ENCODE measurements at places on chromosomes 11 and 22.

- no peak for DNase-seq
Observed at GRCh38 chr11:119983816-119984215, 154.1 kb downstream of the TRIM29 start.

DNA sequence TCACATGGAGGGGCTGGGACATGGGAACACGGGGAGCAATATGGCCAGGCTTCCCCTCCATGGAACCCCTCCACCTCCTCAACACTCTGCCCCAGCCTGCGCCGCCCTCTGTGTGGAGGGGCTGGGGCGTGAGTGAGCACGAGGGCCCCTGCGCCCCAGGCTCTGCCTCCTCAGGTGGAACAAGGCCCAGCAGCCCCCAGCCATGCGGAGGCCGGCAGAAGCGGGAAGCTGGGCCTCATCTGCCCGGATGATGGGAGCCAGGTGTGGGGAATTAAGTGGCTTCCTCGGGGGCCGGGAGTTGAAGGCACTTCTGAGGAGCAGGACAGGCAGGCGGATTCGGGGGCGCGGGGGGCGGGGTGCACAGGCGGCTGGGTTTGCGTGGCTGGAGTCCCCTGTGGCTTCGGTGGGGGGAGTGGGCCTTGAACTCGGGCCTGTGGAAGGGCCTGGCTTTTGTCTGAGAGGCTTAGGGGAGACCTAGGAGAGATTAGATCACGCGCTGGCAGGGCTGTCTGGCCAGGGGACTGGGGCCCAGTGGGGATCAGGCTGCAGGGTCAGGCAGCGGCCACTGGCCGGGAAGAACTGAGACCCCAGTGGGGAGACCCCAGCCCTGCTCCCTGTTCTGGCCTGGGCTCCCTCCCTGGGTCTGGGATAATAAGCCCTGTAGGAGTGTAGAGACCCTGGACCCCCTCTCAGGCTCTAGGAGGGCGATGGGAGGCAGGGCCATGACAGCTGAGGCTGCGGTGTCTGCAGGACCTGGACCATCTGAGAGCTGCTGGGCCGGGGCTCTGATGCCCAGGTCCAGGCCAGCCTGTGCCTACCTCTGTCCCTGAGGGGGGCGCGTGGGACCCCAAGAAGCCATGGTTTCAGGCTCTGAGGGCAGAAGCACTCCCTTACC lies 13.3 kb downstream of the PRR33 start:
- no peak for DNase-seq

DNA sequence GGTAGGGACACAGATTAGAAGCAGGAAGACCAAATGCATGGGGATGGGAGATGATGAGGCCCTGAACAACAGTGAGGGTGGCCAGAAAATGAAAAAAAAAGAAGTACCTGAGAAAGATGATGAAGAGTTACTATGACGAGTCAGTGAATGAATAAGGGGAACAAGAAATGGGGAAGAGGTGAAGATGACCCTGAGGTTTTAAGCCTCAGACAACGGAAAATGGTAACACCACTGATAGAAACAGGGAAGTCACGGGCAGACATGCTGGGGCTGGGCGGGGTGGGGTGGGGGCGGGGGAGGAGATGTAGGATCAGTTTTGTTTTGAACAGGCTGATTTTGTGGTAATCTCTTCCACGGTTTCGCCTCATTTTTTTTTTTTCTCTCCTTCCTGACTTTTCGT lies 205.1 kb upstream of the CADM1 start:
- DNase-seq: no peak

DNA sequence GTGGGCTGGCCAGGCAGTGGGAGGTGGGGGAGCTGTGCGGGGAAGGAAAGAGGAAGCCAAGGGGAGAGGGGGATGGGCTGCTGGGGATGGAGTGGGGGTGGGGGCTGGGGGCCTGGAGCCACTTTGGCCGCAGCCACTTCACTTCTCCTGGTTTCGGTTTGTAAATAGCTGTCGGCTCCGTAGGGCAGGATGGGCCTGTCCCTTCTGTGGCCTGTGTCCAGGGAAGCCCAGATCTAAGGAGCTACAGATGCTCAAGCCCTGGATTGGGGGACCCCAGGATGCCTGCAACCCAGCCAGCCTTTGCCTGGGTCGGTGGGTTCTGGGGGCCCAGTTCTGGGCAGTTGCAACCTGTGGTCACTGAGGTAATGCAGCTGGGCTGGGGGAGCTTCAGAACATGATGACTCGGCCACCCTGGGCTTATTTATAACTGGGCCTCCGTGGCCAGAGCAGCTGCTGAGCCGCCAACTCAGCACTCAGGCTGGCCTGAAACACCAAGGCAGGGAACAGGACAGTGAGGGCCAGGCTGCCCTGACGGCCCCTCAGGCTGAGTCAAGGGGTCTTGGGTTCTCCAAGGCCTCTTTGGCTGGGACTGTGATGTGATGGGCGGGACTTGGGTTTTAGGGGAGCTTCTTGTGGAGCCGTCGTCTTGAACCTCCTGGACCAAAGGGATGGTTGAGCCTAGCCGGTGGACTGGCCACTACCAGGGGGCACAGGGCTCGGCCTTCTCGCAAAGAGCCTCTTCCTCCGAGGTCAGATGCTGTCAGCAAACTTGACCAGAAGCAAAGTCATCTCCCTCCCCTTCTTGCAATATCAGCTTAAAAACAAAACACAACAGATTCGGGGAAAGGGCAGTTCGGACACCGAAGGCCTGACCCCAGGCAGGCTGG lies 15.0 kb upstream of the SLC39A13 start:
- DNase-seq: no peak

GRCh38 chr22:37588546-37589215 lies 8.8 kb upstream of the LGALS2 start:
- DNase-seq: no peak

GRCh38 chr22:30717331-30717921 lies 22.8 kb downstream of the OSBP2 start:
- no peak for DNase-seq

DNA sequence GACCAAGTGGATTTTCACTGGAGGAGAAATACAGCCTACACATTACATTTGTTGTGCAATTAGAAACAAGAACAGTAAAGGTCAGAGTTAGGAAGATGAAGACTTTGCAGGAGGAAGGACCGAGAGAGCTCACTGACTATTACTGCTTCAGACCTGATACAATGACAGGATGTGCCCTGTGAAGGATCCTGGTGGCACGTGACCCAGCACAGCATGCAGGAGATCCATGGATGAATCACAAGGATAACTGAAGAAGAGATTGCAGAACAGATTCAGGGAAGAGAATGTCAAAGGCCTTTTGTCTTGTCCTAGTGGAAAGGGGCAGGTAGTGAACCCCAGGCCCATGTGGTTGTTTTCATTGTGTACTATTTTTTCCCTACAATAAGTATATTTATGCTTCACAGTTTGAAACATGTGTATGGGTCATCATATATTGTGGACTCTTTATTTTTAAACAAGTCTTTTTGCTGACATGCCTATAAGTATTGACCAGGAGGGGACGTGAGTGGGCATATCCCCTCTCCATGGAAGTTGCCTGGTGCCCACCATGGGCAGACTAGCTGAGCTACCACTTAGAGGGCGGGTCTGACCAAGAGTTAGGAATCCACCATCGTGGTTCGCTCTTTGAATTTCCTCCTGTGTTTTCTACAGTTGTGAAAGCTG lies 44.3 kb downstream of the RASSF10 start:
- no peak for DNase-seq

GRCh38 chr11:106409222-106409621 lies 331.8 kb downstream of the AASDHPPT start:
- DNase-seq: no peak

DNA sequence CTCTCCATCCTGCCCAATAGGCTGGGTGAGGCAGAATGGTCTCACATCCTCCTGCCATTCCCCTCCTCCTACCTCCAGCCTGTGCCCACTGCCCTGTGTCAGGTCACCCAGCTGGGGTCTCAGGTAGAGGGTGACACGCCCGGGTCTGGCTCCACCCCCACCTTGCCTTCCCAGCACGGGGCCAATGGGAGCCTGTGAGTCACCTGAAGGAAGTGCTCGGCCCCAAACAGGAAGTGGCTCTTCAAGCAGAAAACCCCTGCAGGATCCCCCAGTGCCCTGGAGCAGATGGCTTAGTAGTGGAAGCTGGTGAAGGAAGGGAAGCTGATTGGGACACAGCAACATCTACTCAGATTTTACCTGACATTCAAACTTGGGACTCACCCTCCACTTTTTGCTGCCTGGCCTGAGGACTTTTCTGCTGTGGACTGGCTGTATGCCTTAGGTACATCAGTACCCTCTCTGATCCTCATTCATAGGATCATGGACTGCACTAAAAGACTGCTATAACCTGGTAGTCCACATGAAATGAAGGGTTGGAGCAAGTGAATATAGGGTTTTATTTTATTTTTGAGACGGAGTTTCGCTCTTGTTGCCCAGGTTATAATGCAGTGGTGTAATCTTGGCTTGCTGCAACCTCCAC lies 33.4 kb downstream of the GDPD5 start:
- no peak for DNase-seq

DNA sequence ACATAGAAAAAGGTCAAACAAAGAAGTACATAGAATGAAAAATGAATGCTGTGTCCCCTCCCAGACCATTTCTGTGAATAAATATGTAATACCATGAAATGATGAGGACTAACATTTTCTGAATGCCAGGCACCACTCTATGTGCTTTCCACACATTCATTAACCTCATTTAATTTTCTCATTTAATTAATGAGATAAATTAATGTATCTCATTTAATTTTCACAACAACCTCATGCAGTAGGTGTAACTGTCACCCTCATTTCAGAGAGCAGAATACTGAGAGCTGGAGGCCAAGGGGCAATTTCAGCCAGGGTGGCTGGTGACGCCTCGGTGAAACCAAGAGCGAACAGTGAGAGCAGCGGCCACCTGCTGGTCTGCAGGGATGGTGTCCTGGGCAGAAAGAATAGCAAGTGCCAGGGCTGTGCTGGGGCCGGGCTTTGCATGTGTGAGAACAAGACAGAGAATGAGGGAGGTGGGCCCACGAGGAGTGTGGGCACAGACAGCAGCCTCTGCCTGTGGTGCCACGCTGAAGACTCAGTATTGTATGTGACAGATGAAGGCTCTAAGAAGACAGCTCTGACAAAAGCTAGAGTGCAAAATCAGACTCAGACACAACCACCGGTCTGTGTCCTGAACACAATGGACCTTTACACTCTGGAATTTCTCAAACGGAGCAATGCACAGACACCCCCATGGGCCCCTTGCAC lies 1.8 kb upstream of the SERPIND1 start:
- DNase-seq: no peak

DNA sequence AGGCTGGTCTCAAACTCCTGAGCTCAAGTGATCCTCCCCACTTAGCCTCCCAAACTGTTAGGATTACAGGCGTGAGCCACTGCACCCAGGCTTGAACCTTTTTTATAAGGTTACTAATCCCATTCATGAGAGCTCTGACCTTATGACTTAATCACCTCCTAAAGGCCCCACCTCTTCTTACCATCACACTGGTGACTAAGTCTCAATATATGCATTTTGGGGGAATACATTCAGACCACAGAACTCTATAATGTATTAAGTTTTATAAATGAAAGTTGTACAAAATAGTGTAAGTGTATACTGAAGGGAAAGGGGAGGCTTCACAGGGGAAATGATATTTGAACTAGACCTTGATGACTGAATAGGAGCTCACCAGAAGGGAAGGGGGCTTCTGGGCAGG lies 28.4 kb upstream of the RBFOX2 start:
- no peak for DNase-seq

GRCh38 chr22:25172153-25172552 lies 27.5 kb upstream of the CRYBB3 start:
- no peak for DNase-seq

GRCh38 chr11:117842131-117842941 lies 17.8 kb upstream of the FXYD2 start:
- no peak for DNase-seq

All from smooth muscle cell of the brain vasculature (primary cell).